ENCODE measurements at places on chromosomes 4 and X.

DNA sequence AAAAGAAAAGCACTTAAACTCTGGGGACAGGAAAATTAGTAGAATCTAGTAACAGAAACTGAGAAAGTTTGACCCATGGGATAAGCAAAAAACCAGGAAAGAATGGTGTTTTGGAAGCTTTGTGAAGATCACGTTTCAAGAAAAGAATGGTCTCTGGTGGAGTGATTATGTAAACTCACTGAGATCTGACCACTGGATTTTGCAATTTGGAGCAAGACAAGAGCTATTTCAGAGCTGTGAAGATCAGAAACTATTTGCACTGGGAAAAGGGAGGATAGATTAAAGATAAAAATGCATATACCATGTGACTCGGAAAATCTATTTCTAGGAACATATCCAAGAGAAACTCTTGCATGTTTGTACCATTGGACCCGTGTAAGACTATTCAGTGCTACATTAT, 4.3 kb downstream of the TMPRSS11D start:
- no peak for DNase-seq

- DNase-seq, result no peak
Observed at GRCh38 chr4:162151850-162152249, 11.9 kb downstream of the FSTL5 start.

GRCh38 chrX:26851981-26852380, 611.2 kb downstream of the PPP4R3C start:
- no peak for DNase-seq

DNA sequence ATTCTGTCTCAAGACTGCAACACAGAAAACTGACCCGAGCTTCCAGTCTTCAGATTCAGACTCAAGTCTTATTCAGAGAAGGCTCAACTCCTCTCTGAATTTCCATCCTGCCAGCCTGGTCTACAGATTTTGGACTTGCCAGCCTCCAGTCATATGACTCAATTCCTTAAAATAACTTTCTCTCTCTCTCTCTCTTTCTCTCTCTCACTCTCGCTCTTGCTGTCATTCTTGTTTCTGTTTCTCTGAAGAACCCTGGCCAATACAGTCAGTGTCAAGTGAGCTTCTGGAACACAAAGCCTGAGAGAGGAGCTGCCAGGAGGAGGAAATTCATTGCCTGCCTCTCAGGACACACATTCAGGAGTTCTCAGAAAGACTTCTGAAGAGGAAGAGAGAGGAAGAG, 154.9 kb downstream of the PARM1 start:
- no peak for DNase-seq

GRCh38 chr4:13953083-13953482, 325.6 kb upstream of the BOD1L1 start:
- no peak for DNase-seq

- DNase-seq, result no peak
Observed at GRCh38 chrX:135086197-135086854, 34.0 kb downstream of the ETDB start.

Data from activated T-cell treated with anti-CD3 and anti-CD28 coated beads for 48 hours (primary cell).